Fibroblast of gingiva (primary cell): ENCODE measurements at places on chromosomes 12 and 14.

GRCh38 chr12:77785211-77785610 is 45.5 kb upstream of the NAV3 start:
- no peak for DNase-seq

DNA sequence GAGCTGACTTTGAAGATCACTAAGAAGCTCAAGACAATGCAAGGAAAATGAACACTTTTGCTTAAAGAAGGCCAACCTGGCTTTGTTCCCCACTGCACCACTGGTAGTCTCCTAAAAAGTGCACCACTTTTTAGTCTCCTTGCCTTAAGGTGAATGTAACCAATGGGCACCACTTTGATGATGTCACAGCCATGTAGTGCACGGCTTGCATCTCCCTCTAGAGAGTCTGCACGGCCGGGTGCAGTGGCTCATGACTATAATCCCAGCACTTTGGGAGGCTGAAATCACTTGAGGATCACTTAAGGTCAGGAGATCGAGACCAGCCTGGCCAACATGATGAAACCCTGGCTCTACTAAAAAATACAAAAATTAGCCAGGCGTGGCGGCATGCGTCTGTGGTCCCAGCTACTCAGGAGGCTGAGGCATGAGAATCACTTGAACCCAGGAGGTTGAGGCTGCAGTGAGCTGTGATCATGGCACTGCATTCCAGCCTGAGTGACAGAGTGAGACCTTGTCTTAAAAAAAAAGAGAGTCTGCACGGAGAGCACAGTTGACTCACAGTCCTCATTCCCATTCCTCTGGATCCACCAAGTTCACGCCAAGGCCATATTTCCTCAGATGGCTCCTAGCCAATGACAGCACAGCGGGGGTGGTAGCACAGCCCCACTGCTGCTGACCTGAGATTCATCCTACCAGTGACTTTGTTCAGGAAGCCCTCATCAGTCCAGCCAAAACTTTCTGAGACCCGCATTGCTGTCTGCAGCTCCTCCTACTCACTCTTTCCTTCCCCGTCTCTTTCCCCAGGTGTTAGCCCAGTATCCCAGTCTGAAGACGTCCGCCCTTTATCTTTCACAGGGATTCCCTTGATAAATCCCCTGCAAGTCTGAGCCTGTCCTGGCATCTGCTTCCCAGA is 16.5 kb upstream of the IFT81 start:
- peak; percentile 59 for DNase-seq

DNA sequence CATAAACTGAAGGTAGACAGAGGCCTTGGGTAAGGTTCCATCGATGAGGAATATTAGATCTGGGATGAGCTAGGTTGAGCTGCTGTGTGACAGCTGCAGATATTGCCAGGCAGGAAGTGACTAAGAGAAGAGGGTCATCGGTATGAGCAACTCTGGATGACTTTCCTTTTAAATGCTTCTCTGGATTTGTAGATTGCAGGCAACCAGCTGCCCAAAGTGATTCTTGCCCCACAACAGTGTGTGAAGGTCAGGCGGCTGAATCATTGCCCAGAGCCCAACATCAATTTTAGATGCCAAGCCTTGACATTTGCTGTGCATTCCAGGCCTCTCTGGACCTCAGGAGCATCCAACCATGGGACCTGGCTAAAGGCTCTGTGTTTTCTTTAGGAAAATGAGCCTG is 255.9 kb downstream of the DPF3 start:
- DNase-seq = peak; percentile 94

GRCh38 chr12:100539202-100539601 is 34.3 kb upstream of the GAS2L3 start:
- no peak for DNase-seq

- DNase-seq = no peak
These were observed 23.8 kb upstream of the STRAP start for GRCh38 chr12:15858353-15858752.

DNA sequence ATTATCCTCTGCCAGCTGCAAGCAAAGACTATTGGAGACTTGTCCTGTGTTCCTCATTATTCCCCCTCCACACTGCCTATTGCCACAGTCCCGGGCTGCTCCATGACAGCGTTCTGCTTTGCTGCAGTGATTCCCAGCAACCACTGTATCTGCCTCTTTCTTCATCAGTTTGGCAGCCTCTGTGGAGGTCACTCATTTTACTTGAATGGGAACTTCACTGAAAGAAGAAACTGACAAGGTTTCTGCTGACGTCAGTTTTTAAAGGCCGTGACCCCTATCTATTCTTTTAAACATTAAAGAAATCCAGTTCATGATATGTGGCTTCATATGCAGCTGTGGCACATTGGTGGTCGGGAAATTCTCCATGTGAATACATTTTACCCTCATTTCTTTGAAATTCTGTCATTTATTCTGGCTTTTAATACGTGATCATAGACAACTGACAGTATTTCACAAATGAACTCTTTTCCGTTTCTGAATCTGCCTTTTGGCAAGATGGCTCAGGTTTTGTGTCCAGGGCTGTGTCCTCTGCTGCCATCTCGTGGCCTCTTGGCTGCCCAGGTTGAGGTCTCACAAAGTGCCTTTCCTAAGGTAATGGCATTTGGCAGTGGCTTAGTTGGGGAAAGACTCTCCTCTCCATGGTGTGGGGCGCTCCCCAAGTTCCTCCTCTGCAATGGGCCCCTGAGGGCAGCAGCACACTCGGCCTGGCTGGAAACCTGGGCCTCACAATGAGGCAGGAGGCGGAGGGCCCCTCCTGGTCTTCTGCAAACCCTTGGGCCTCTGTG is 5.8 kb downstream of the TMEM253 start:
- DNase-seq = peak; percentile 72

DNA sequence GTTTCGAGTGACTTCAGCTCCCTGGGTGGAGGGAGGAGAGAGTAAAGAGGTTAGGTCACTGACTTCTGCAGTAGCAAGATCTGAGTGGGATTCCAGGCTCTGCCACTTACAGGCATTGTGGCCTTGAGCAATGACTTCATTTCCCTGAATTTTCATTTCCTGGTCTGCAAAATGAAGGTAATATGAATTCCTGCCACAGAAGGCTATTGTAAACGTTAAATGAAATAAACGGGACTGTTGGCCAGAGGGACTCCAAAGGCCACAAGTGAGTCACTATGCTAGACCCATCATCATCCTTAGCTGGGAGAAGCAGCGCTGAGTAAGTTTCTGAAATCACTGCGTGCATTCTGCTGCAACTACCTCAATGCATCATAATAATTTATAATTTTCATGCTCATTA is 807.8 kb downstream of the AACS start:
- DNase-seq = no peak

GRCh38 chr12:57248934-57249742 is 1.8 kb downstream of the STAC3 start:
- no peak for DNase-seq
